ENCODE measurements at places on chromosomes 4 and X. TPM values are rescaled to one million over a fixed set of nuclear protein-coding genes. Genes with fewer than 3 reads are reported as not detected.

Gene FAM53A
- 0.87 TPM for total RNA-seq

Gene FHDC1
- total RNA-seq, result 2.7 TPM

Gene PHEX
- total RNA-seq, result 0.52 TPM

Gene METAP1
- total RNA-seq, result 27.0 TPM

Gene AFF2
- 39.0 TPM for total RNA-seq

Gene CT45A10
- not detected for total RNA-seq

Gene NUP62CL
- total RNA-seq, result 8.4 TPM

Gene RAB40AL
- not detected for total RNA-seq

Gene PNMA3
- 0.91 TPM for total RNA-seq

Gene CT83
- total RNA-seq, result not detected

- ATAC-seq, result no peak
Observed at GRCh38 chr4:15833801-15834200, 55.7 kb downstream of the CD38 start.

DNA sequence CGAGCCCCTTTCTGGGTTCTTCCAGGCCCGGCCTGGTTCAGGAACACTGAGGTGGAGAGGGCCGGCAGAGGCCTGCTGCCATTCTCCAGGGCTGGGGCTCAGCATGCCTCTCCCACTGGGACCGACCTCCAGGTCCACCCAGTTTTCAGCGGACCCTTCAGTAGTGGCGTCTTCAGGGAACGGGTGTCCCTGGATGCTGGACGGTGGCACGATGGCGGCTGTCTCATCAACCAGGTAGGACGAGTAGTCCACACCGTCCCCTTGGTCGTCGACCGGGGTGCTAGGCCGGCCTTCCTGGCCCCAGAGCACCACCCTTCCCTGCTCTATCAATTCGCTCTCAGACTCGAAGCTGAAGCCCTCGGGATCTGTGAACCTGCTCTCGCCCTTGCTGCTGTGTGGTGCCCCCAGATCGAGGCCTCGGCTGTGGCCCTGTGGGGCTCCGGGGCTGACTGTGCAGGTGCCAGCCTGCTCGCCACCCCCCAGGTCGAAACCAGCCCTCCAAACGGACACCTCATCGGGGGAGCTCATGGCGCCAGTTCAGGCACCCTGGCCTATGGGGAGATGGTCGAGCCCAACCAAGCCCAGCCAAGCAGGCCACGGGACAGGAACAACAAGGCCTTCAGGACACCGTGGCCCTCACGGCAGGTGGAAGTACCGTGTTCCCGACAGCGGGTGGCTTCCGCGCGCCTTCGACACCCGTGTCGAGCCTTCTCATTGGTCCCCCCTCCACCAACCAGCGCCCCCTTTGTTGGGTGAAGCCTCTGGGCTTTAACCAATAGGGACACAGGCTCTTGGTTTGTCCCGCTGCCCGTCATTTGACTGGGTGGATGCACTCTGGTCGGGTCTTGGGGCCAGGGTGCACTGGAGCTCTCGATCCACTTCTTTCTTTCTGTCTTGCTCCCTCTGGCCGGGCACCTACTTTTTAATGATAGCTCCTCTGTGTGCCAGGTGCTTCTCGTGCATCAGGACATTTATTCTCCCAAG is 814 bp upstream of the LOC101059915 start:
- ATAC-seq, result no peak

- ATAC-seq, result peak; percentile 57
Observed at GRCh38 chrX:22296871-22297270, 24.2 kb downstream of the CBLL2 start.

GRCh38 chr4:88522702-88523324 is 763 bp downstream of the PYURF start:
- ATAC-seq, result no peak

- no peak for ATAC-seq
Observed at GRCh38 chrX:78527263-78527662, 131.9 kb downstream of the RTL3 start.

DNA sequence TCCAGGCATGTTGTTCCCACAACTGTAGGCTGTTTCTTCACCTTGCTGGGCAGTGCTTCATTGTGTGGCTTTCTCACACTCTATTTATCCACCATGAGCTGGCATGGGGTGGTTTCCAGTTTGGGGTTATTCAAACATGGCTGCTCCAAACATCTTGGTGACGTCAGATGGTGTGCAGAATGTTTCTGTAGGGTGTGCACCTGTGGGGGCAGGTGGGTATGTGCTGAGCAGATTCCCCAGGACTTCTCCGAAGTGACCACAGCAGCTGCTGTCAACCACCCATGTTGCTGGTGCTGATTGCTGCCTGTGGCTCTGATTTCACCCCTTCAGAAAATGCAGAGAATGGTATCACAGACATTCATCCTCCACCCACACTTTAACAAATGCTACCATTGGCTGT is 5.0 kb upstream of the PSAPL1 start:
- no peak for ATAC-seq

- ATAC-seq, result no peak
Observed at GRCh38 chr4:140255467-140255866, 101.5 kb upstream of the MAML3 start.

- ATAC-seq, result no peak
Observed at GRCh38 chr4:1215141-1216075, 33.5 kb downstream of the CTBP1 start.

DNA sequence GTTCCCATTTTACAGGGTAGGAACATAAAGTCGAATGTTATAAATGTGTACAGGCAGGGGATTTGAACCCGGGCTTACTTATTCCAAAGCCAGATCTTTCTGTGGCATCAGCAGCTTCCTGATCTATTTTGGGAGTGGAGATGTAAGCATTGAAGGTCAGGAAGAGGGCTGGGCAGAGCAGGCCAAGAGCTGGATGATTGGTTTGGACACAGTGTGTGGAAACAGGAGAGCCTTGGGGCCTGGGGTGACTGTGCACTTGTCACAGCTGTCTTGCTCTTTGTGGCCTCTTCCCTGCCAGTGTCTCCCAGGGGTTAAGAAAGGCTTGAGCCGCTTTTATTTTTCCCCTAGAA is 127.9 kb upstream of the ENPP6 start:
- peak; percentile 4 for ATAC-seq

DNA sequence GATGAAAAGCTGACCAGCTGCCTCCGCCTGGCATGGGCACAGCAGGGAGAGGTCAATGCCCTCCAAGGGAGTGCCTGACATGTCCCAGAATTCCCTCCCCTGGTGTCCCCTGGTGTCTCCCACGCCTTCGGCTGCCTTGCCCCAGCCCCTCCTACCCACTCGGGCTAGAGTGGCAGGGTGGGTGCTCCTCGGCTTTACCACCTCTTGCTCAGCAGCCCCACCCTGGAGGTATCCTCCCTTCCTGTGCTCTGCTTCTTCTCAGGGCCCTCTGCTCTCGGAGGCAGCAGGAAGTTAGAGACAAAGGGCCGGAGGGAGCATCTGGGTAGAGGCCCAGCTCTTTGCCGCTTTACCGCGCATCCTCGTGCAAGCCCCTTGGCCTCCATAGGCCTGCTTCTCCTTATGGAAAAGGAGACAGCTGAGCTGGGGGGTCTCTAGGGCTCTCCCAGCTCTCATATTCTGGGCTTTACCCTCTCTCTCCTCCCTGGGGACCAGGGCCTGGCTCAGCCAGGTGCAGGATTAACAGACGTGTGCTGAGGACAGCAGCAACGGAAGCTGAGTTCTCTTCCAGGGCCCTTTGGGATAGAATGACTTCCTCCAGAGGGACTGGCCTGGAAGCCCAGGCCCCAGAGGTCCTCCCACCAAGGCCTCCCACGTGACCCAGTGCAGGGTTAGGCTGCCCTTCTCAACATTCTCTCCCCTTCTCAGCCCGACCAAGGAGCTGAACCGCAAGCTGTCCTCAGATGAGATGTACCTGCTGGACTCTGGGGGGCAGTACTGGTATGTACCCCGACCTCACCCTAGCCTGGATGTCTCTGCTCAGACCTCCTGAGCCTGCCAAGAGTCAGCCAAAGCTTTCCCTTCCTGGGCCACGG is 17.2 kb downstream of the XPNPEP2 start:
- no peak for ATAC-seq

DNA sequence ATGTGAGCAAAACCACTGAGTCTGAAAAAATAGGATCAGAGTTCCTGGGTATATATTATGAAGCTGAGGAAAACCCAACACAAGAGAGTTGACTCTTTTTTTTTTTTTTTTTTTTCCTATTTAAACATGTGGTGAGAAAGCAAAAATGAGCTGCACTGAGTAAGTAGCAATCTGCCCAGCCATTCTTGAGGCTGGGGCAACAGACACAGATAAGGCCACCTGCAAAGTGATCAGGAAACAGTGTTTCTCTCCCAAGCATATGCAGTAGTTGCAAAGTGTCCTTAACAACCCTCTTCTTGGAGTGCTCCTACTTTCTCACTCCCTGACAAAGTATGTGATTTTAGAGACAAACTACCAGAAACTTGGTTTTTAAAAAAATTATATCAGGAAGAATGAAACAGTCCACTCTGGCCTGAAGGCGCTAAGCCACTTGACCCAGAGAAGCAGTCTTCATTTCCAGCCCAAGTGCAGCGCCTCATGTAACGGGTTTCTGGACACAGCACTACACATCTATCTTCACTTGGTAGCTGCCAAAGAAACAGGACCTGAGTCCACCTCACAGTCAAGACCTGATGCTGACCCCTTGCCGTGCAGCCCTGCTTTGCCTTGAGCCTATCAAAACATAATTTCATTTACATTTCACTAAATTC is 124.6 kb upstream of the MAP3K15 start:
- no peak for ATAC-seq

DNA sequence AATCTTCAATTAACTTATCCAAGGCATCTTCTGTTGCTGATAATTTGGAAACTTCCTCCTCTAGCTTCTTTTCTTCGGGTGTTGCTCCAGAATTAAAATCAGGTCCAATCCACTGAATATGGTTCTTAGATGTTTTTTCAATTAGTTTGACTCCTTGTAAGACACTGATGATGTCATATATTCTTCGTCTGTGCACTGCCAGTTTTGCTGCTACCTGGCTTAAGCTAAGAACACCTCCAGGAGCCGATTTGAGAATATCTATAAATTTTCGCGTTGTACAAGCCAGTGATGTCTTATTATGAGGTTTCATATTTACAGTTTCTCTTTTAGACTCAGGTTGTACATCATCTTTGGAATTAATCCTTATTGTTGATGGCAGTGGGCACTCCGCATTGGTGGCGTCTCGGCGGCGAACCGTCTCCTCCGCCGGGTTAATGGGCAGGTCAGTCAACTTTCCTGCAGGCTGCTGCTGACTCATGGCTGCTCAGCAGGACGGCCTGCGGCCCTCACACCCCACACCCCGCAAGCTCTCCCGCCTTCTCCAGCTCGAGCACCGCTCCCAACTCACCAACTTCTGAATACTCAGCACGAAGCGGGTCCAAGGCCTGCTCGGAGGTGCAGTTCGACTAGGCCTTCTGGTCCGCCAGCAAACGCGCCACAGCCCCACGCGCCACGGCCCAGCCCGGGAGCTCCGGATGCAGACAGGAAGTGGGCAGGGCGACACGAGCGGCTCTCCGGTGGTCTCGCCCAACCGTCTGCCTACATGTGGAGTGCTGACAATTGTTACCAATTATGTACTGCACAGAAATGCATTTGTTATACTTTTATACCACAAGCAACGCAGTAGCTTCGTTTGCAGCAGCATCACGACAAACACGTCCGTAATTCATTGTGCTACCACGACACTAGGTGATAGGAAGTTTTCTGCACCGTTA is 49.2 kb upstream of the FHL1 start:
- ATAC-seq, result no peak

- peak; percentile 49 for ATAC-seq
Observed at GRCh38 chr4:110119337-110119736, 79.1 kb downstream of the ELOVL6 start.

DNA sequence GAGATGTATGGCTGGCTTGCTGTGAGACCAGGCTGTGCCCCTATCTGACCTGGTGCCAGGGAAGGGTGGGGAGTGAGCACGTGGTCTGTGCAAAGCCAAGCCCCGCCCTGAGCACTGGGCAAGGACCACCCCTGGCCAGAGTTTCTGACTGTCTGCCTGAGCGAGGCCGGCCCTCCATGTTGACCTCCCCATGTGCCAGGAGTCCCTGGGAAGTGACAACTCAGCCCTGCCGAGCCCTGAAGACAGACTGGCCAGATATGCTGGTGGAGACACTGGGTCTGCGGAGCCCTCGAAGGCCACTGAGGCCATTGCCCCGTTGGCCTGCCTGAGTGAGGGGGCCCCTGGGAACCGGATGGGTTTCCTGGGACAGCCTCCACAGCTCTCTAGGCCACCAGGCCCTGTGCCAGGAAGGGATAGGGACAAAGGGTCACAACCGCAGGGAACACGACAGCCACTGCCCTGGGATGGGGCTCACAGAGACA is 7.1 kb upstream of the BGN start:
- no peak for ATAC-seq

GRCh38 chr4:70671091-70671490 is 4.8 kb upstream of the JCHAIN start:
- no peak for ATAC-seq

Measured in motor neuron (in vitro differentiated cells).